Activated naive CD4-positive, alpha-beta T cell treated with anti-CD3 and anti-CD28 coated beads, Interleukin-2, amount 10 ng/mL, durations not matched to agents 7 days and 5 days (primary cell): ENCODE measurements at places on chromosomes 13 and 19.
A peak's percentile ranks its signal among the peaks of the same experiment; 100 is the strongest.

DNA sequence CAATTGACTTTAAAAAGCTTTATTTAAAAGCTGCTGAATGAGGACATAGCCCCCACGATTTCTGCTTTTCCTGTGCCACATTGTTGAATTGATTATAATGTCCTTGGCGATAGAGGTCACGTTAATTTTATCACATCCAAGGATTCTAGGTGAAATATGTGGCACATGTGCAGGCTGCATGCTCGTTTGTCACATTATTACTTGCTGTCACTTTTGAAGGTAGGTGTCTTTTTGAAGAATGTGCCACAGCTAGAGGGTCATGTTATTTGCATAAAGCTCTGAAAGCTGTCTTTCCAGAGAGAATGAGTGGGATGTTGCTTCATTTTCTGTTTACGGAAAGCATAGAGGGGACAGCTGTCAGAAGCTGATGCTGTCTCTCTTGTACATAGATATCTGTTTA is 927.6 kb upstream of the ATXN8OS start:
- no peak for DNase-seq

- peak; percentile 89 for DNase-seq
Observed at GRCh38 chr19:48513289-48514122, 1.9 kb upstream of the LMTK3 start.

- no peak for DNase-seq
Observed at GRCh38 chr13:103276775-103277498, 210.7 kb upstream of the SLC10A2 start.

- DNase-seq = no peak
Observed at GRCh38 chr13:112067871-112068539, 1.1 kb downstream of the SOX1 start.

DNA sequence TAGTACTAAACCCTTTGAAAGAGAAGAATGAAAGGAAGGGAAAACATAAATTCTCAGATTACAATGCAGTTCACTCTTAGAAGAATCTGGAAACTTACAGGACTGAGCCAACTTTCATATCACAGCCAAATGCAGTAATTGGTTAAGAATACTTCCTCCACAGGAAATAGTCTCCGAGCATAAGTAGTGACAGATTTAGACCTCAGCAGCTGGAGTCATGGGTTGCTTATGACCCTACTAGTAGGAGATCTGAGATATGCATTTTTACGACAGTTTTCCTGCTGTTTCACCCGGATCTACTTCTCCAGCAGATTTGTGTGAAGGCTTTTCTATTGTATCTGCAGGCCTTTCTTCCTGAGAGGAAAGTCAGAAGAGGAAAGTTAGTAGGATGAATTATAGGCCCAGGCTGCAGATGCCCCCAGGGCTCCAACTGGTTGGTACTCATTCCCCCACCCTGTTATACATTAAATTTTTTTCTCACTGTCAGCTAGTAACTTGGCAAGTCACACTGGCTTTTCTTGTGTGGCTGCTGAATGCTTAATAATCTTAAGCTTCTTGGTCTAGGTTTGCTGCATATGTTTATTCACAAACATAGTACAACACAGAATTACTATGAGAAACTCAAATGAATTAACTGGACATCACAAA is 1241.5 kb upstream of the MIR17HG start:
- no peak for DNase-seq

GRCh38 chr19:8131517-8131916 is 17.9 kb downstream of the FBN3 start:
- no peak for DNase-seq

GRCh38 chr13:28540612-28541011 is 45.7 kb upstream of the FLT1 start:
- DNase-seq = no peak

GRCh38 chr13:77774181-77774580 is 76.7 kb downstream of the SLAIN1 start:
- no peak for DNase-seq

GRCh38 chr19:30864391-30865215 is 484.6 kb downstream of the TSHZ3 start:
- DNase-seq = no peak

DNA sequence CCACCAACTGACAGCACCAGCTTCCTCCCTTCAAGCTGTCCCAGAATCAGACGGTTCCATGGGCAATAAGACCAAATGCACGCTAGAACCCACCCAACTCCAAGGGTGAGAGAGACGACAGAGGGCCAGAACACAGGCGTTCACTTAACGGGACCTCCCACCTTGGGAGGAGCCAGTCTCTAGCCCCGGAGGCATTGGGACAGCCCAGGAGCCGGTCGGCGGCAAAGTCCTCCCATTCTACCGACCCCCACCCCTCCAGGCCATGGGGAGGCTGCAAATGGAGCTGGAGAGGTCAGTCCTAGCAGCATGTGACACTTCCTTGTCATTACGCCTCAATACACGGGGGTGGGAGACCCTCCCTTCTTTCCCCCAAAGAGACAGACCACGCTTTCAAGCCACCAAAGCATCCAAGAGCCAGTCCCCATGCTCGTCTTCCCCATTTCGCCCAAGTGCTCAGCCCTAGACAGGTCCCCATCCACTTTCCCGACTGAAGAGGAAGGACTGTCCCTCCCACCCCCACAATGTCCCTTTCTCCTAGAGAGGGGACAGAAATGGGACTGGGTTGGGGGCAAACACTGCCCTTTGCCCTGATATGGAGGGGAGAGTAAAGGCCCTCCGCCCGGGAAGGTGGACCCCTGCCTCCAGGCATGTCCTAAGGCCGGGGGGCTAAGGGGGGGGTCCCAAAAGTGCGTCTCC is 964 bp downstream of the KHSRP start:
- peak; percentile 64 for DNase-seq

GRCh38 chr19:46828484-46828883 is 22.2 kb downstream of the AP2S1 start:
- no peak for DNase-seq

DNA sequence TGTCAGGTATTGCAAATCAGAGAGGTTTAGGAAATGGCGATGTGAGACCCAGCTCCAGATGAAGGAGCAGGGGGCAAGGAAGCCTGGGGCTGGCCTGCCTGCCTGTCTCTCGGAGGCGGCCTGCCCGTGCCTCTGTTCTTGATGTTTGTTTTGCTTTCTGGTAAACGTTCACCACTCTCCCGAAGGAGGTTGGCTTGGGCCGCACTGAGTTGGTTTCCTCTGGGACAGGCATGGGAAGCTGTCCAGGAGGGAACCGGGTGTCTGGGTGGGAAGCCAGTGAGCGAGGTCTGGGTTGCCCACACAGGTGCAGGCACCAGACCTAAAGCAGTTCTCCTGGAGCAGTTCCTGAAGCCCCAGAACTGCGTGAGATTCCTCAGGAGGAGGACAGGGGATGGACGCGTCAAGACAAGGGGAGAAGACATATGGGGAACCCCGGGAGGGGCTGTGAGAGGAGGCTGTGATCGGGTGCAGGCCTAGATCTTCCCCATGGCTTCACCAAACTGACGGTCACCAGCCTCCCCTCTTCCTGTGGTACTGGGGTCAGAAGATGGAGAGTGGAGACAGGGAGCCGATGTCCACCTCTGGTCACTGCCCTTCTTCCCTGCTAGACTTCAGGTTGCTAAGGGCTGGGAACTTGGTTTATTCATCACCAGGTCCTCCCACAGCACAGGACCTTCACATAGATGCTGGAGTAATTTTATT is 15.2 kb downstream of the COL4A2 start:
- no peak for DNase-seq

DNA sequence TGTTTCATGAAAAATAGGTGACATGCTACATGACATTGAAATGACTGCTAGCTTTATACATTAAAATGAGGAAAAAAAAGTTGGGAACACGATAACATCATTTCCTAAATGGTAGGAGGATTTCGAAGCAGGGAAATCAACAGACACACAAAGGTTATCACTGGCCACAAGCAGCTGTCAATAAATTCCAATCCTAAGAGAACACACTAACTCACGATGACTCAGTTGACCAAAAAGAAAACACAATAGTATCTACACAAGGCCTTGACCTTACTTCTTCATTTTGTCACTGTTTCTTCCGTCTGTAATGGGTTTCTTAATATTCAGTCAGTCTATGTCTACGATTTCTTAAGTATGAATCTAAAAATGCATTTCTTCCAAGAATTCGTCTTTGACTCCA is 36.5 kb downstream of the STARD13 start:
- no peak for DNase-seq

DNA sequence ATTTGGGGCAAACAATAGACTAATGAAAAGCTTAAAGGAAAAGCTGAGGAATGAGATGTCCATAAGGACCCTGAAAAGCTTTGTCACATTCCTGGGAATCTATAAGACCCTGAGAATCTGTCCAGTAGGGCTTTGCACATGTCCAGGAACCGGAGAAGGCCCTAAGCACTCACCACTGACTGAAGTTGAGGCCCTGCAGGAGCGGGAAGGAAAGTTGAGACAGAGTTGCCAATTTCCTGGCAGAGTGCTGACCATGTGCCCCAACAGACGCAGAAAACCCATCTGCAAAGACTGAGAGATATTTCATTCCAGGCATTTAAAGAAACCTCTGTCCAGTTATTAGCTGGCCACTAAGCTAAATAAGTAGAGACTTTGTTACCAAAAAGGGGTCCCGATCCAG is 890.5 kb downstream of the UQCRFS1 start:
- DNase-seq = no peak

GRCh38 chr13:65783383-65783782 is 1446.8 kb downstream of the PCDH9 start:
- no peak for DNase-seq

GRCh38 chr13:51771418-51772104 is 32.4 kb downstream of the DHRS12 start:
- DNase-seq = no peak

DNA sequence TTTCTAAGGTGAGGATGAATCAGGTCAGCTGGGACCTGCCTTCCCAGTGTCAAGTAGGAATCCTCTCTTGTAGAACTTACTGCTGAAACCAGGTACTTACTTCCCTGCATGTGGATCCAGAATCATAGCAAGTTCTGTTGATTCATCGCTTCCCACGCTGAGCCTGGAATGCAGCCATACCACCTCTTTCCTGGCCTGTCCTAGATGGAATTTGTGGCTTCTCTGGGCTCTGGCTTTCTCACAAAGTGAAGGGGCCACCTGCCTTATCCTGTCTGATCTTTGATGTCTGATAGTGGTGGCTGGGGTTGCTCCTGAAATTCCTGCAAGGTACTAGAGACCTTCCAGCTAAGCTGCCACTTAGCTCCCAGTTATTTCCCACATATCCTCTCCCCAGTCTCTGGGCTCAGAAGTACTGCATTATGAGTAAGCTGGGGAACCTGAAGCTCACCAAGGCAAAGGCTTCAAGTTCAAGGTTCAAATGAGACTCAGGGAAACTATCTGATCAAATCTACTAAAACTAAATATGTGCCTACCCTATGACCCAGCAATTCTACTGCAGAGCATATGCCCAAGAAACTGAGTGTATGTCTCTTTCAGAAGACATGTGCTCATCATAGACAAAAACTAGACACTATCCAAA is 103.5 kb downstream of the SUCLA2 start:
- no peak for DNase-seq

- DNase-seq = no peak
Observed at GRCh38 chr19:42166316-42166715, 34.1 kb upstream of the POU2F2 start.

DNA sequence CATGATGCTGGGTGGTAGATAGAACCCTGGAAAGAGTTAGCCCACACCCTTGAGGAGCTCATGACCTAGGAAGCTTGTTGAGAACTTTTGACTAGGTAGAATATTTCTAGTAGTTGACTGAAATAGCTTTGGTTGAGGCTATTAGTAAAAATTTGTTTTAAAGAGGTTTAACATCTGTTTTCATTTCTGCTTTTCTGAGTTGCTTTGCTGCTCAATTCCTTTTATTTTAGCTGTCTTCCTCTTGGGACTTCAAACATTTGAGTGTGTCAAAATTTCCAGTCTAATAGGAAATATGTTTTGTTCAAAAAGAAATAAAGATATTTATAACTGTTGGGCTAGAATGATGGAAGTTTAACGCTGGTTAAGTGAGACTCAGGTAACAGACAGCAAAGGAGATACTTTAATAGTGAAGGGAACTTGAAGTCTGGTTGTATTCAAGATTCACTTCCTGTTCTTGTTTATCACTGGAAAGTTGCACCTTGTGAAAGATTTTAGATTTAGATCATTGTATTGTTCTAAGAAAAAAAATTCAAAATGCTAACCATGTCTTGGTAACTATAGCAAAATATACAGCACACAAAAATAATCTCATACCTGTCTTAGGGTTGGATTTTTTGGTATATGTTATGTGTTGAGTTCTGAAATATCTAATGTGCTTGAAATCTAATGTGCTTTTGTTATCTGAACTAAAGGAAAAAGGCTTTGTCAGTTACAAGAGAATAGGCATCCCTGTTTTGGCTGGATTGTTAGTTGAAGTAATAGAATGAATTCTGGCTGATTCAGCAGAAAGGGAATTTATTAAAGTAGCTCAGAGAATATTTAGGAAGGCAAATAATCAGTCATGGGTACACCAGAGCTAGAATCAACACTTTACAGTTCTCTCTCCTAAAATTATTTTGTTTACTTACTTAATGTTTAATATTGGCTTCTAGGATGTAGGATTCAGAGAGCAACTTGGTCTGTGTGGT is 24.4 kb upstream of the GPR18 start:
- DNase-seq = no peak

DNA sequence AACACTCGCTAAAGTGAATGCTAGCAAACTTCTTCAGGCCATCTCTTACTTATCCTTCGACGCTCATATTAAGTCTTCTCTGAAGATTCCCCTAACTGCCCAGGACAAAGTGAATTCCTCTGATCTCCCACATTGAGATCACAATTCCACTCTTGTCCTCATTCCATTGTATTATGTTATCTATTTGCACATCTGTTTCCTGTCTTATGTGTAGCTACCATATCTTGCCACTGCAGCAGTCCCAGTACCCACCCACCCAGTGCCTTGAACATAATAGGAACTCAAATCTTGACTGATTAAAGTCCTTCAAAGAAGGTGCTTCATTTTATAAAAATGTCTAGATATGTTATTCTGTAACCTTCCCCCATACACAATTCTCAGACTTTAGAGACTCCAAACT is 702.3 kb downstream of the DIAPH3 start:
- DNase-seq = no peak

DNA sequence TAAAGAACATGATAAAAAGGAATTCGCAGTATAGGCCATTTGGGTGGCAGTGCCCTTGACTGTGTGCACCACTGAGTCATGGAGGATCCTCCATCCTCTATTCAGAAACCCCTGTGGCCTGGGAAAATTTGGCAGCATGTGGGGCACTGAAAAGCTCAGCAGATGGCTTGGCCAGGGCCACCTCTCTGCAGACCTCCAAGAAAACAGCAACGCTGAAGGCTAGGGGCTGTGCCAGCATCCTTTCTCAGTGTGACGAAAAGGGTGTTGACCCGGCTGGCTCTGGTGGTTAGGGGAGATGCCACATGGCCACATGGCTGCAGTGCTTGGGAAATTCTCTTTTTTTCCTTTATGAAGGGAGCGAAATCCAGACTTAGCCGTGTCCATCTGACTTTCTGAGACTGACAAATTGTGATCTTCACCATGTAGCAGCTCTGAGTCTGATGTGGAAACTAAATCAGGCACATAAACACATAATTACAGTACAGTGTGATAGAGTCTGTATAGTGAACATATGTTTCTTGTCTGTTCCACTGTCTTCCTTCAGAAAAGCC is 178.0 kb downstream of the KCTD12 start:
- no peak for DNase-seq
